ENCODE measurements at places on chromosomes 5 and 9.
A peak's percentile ranks its signal among the peaks of the same experiment; 100 is the strongest.

DNA sequence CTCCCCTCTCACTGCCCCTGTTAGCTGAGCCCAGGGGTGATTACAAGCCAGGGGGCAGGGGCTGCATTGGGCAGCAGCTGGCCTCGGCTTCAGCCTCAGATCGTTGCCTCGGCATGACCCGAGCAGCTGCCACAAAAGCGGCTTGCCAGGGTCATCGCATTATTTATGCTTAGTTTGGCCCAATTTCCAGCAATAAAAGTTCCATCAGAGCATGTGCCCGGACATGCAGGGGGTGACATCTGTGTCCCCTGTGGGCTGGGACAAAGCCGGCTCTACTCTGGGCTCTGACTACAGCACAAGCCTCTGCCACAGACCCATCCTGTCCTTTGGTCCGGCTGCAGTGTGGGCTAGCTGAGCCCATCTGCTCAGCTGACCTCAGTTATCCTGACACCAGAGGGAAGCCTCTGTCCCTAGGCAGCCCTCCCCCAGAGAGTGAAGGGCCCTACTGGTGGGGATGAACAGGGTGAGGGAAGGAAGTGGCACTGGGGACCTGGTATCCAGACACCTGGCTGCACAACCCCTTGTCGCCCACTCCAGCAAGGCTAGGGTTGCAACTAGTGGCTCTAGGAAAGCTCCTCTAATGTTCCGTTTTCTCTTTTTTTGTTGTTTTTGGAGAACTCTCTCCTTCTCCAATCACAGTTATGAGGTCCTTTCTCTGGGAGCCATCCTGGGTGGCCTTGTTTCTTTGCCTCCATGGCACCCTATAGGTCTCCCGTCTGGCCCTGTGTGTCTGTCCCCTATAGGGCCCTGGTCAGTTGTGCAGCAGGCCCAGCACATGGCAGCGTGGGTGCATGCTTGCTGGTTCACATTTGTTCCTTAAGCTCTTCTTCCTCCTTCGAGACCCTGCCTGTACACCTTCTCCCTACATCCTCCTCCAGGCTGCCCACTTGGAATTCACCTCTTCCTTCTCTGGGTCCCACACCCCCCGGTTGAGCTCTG, 13.3 kb upstream of the GADD45G start:
- no peak for DNase-seq

DNA sequence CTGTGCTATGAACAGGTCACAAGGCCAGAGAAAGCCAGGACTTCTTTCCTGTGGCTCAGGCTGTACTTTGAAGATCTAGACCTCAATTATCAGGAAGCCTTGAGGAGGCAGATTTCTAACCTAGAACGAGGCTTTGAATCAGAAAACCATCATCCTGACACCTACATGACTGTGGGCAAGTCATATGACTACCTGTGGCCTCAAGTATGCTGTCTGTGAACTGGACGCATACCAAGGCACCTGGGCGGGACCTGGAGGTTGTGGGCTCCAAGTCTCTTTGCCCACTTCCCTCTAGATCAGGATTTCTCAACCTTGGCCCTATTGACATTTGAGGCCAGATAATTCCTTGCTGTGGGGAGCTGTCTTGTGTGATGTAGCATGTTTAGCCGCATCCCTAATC, 42.5 kb downstream of the KLF4 start:
- DNase-seq: no peak

DNA sequence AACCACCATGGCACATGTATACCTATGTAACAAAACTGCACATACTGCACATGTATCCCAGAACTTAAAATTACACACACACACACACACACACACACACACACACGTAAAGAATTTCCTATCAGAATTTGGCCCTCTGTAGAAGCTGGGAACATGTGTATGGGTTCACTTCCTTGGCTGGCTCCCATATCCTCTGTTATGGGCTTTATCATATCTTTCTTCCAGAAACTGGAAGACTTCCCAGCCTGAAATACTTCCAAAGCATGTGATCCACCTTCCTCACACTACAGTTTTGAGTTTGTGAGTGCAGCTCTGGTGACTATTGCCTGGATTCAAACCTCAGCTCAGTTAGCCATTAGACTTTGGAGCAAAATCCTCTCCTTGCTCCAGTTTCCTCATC, 78.6 kb upstream of the GDNF start:
- DNase-seq: no peak

DNA sequence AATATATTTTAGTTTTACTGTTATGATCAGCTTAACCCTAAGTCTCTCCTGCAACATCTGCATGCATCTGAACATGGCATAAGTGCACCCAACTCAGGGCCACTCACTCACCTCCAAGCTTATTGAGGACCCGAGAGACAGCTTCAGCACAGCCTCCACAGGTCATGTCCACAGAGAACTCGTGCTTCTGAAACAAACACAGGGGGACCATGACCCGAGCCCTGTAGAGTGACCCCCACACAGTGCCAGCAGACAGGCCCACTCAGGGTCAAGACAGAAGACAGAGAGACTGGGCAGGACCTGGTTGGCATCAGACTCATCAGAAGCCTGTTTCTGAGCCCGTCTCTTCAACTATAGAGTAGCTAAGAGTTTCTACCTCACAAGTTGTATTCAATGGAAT, 6.8 kb downstream of the ATOX1 start:
- no peak for DNase-seq

DNA sequence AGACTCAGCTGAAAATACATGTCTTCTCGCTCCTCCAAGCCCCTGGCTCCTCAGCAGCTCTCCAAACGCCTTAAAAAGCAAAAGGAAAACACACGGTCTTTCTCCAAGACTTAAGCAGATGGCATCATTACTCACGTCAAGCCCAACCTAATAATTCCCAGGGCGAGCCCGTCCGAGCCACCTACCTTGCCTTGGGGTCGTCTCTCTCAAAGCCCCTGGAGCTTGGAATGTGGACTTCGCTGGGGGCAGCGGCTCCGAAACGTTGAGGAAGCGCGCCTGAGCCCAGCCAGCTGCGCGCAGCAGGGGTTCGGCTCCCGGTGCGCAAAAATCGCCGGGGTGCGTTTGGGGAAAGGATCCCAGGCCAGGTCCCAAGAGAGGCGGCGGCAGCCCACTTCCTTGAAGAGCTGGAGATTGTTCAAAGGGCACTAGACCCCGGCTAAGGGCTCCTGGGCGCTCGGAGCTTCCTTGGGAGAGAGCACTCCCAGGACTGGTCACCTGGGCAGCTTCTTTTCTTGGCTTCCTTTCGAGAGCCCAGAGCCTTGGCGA, 395 bp downstream of the DRD1 start:
- DNase-seq: no peak

- DNase-seq: peak; percentile 69
These were observed 1.0 kb upstream of the RXRA start for GRCh38 chr9:134325096-134325812.

DNA sequence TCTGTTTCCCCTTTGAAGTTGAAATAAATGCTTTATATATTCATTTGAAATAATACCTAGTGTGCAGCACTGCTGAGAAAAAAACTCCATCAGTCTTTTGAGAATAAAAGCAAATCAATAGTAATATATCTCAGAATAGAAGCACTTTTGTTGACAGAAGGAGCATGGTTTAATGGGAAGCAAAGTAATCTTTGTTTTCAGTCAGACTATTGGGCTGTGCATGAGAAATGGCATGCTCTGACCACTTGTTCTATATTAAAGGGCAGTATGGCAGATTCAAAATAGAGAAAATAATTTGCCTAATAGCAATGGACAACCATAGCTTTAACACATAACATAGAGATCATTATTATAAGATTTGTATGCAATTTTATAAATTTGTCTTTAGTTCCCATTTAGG, 12.4 kb downstream of the CDH10 start:
- no peak for DNase-seq

DNA sequence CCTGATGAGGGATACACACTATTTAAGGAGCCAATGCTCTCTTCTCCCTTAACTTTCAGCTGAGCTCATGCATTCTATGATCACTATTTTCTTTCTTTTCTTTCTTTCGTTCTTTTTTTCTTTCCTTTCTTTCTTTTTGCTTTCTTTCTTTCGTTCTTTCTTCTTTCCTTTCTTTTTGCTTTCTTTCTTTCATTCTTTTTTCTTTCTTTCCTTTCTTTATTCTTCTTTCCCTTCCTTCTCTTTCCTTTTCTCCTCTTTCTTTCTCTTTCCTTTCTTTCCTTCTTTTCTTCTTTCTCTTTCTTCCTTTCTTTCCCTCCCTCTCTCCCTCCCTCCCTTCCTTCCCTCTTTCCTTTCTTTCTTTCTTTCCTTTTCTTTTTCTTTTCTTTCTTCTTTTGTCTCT, 761.2 kb downstream of the SEMA5A start:
- DNase-seq: no peak

DNA sequence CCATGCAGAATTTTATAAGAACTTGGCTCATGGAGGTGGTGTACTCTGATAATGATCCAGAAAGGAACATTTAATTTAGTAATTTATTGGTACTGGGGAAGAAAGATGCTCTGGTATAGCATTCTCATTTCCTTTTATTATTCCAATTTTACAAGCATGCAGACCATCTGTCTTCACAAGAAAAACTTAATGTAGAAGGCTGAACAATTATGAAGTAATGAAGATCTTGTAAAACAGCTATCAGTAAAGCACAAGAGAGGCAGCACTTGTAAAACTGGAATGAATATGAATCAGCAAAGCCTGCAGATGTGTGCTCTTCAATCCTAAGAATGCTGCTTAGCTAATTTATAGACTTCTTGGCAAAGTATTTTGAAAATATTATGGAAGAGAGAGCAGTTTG, 300.0 kb downstream of the YTHDC2 start:
- no peak for DNase-seq

DNA sequence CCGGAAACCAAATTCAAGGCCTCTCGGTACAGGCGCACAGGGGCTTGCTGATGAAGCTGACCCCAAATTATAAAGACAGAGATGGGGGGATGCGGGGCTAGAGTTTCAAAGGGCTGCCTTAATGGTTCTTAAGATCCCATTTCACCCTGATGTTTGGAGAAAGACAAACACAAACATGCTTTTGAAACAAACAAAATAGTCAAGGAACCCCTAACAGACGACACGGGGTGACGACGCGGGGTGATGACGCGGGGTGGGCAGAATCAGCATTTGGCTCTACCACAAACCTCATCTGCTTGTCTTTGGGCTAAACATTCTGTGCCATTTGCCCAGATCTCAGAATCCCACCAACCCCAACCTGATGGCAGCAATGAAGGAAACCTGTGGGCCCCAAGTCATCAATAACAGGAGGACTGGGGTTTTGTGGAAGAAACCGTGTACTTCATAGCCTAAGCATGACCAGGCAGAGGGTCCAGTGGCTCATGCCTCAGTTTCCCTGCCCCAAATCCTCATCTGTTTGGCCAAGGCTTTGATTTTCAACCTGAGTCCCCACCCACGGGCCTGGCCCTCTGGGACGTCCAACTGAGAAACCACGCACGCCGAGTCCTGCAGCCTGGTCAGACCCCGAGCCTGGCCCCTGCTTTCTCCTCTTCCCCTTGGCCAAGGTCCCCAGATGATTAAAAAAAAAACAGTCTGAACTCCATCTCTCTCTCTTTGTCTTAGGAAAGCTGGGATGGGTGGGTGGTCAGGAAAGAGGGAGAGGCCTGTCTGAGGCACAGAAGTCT, 148.5 kb downstream of the COL23A1 start:
- no peak for DNase-seq

DNA sequence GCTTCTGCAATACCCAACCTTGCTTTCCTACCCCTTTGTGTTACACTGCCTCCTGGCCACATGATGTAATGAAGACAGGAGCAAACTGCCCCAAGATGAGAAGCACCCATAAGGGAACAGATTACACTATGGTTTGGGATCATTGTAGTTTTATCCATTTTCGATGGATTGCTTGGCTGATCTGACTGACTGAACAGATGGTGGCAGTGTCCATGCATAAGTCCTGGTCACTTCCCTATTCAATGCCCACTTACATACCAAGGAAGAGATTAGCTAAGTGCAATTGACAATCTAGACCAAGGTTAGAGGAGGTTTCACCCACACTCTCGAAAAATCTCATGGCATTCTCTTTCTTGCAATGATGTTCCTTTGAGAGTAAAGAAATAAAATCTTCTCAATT, 319.9 kb downstream of the RAB3C start:
- DNase-seq: no peak

DNA sequence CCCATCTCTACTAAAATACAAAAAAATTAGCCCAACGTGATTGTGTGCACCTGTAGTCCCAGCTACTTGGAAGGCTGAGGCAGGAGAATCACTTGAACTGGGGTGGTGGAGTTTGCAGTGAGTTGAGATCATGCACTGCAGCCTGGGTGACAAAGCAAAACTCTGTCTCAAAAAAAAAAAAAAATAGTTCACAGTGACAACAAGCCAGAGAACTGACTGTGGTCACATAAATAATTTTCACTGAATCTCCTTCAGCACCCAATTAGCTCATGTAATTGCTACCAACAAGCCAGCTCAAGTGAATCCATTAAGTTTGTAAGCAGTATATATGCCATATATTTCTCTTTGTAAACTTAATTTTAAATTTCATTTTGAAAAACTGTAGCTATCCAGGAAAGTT, 14.5 kb upstream of the AFAP1L1 start:
- DNase-seq: no peak

DNA sequence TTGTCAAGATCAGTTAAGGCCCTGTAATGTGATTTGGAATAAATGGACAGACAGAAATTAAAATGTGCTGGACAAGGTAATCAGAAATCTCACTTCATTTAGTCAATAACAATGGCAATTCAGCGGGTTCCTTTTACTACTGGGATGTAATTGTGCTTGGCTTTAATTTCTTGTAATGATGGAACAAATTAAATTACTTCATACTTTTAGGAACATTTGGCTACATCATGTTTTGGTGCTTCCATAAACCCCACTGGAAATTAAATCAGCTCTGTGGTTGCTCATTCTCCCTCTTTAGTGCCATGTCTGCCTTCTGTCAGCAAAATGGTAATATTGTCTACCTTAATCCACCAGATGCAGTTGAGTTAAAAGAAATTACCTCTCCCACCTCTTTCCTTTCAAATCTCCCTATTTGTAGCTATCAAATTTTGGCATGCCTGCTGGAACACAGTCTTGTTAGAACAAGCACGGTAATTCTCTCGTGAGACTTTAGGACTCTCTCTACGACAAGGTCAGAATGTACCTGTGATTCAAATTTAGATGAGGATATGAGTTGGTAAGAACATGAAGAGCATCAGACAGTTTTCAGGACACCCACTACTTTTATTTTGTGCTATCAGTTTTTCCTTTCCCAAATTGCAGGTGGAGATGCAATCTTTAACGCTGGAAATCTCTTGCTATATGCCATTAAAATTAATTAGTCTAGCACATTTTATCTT, 476.3 kb downstream of the RAB3C start:
- DNase-seq: no peak

- peak; percentile 77 for DNase-seq
These were observed at the start of gene ZNF474 for GRCh38 chr5:122129306-122129705. TSS of gene ZNF474 (plus strand) at chr5:122129546. CDS start at chr5:122151991, 22,445 bp downstream.

DNA sequence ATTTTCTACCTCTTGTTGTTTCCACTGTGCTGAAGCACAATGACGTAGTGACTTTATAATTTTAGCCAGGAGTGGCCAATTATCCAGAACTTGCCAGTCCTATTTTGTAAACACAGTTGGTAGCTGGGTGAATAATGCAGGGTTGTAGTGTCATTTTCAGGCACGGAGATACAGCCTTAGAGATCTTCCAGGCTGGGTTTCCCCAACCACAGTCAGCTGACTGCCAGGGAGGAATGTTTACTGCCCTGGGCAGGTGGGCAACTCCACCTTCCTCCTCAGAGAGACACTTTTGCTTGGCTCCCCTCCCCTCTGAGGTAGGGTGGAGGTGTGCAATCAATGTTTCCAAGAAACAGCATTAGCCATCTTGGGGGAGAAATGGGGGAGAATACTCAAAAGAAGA, 228.1 kb upstream of the NR4A3 start:
- no peak for DNase-seq

- no peak for DNase-seq
These were observed 6.3 kb downstream of the ANXA6 start for GRCh38 chr5:151151263-151151660.

GRCh38 chr5:136638084-136638483, 272.7 kb upstream of the TRPC7 start:
- peak; percentile 64 for DNase-seq

Data from T47D (cell line).